ENCODE measurements at places on chromosomes 2 and 18.

DNA sequence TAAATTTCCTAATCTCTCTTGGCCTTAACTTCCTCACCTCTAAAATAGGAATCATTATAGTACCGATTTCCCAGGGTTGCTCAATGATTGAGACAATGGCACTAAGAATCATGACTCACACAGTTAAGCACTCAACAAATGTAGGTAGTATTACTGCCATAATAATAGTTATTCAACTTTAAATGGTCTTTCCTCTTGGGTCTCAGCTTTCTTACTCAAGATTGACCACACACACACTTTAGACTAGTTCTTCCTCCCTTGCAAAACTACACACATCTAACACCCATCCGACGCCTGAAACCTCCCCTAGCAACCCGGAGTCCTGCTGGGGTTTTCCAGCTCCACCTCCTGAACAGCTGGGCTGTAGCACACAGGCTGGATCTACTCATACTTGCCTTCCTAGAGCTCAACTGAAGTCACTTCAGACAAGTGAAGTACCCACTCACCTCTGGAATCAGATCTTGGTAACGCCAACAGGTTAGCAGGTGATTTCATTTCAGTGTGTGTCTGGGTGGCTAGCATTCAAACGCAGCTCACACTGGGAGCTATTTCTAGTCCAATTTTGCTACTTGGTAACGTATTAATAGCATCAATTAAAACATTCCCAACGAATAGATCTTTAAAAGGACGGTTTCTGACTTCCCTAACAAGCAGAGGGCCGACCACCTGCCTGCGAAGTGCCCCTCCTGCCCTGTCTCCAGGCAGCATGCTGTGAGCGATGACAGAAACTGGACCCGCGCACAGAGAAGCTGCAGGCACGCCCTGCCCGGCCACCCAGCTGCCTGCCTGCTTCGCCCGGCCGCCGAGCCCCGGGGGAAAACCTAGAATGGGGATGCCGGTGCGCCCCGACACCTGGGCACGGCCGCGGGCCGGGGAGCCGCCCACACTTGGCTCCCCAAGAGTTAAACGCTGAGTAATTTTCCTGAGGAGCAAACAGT lies 1.1 kb downstream of the UXS1 start:
- peak; percentile 64 for DNase-seq

GRCh38 chr2:25617948-25618646 lies 55.3 kb downstream of the DTNB start:
- peak; percentile 29 for DNase-seq

DNA sequence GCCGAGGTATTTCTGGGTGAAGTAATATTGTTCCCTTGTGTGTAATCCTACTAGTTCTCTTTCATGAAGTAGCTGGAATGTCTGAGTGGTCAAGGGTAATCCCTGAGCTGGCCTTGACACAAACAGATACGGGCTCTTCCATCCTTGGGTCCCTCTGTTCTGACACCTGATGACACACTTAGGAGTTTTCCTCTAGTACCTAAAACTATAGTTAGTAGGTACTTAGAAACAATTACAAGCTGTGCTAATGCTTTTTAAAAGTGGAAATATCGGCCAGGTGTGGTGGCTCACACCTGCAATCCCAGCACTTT lies 59.2 kb upstream of the IL1R1 start:
- DNase-seq = no peak

DNA sequence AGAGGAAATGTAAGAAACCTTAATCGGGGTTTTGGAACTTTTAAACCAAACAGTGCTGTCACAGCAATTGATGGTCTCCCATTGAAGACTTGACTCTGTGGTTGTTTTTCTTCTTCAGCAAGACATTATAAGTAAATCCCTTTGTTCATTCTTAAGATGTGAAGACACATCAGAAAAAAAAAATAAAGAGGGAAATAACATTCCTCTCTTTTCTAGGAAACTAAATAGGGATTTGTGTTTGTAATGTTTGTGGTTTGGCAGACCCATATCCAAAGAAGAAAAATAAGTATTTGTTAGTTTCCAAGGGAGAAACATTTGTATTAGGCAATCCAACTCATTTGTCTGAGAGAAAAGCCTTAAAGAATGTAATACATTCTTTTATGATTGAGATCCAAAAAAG lies 359.9 kb downstream of the DSC3 start:
- no peak for DNase-seq

DNA sequence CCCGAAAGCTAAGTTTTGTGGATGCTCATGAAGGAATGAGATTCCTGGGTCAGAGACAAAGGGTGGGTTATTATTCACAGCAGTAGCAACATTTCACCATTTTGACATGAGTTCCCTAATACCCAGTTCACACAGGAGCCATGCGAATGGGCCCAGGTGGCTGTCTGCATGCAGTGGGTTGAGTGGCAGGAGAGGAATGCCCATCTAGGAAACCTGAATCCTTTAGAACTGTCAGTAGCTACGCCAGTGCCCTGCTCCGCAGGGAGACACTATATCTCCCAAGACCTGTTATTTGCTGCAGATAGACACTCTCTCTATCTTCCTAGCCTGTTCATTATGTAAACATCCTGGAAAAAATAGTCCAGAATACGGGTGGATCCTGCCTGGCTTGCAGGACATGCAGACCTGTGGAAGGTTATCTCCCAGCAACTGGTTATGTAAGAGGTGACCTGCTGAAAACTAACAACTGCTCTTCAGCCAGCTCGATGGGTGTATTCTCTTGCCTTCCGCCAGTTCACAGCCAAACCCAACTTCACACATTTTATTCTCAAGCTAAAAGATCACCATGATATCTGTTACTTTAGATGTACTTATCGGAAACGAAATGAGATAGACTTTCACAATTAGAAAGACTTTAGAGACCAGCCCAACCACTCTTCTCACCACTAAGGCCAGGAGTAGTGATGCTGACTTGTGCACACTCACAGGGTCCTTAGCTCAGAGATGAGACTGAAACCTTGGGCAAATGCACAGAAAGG lies 59.1 kb downstream of the MBP start:
- no peak for DNase-seq

- peak; percentile 24 for DNase-seq
Measured at GRCh38 chr2:228180181-228181097, 1.0 kb downstream of the SPHKAP start.

DNA sequence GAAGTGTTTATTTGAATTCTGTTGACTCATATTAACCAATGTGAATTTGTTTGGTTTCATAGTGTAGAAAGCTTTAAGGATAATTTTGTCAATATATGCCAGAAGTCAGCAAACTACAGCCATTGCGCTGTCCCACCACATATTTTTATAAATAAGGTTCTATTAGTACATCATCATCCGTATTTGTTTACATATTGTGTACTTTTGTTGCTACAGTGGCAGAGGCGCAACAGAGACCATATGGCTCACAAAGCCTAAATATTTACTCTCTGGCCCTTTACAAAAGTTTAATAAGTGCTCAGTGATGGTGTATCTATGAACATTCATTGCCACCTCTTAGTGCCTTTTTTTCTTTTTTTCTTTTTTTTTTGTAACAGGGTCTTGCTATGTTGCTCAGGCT lies 6.4 kb downstream of the ERLEC1 start:
- DNase-seq = no peak

DNA sequence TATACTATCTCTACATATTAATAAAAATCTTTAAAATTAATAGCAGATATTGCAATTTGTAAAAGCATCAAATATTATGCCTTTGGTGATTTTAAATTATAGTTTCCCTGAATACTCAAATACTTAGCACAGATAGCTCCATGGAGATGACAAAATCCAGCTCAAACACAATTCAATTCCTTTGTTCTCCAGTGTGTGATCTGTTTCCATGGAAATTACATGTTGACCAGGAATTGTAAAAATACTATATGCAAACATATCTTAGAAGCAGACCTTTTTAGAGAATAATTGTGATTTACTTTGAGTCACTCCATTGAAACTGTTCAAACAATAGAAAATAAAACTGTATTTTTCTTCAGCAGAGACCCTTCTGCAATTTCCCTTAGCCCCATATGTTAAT lies 68.3 kb downstream of the FAM161A start:
- no peak for DNase-seq

- DNase-seq = no peak
Measured at GRCh38 chr2:92073815-92074548, 2797.2 kb upstream of the TEKT4 start.

DNA sequence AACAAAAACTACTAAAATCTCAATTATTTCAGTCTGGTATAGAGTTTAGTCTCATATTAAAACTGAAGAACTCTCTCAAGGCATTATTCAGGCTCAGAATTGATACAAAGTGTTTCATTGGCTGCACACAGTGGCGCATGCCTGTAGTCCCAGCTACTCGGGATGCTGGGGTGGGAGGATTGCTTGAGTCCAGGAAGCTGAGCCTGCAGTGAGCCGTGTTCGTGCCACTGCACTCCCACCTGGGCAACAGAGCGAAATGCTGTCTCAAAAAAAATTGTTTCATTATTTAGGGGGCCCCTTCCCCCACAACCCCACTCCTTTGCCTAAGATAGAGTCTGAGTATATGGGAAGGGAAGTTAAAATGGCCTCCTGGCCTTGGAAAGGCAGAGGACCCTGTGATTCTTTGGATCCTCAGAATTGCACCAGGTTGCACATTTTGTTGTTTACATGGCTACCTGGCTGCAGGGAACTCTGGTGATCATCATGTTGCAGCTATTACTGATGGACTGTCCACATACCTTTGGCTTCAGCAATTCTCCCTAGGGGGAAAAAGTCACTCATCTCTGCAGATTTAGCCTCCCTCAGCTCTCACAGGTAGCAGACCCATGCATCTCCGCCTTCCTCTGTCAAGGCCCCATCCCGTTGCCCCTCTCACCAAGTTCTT lies 19.2 kb upstream of the CYRIA start:
- DNase-seq = no peak

DNA sequence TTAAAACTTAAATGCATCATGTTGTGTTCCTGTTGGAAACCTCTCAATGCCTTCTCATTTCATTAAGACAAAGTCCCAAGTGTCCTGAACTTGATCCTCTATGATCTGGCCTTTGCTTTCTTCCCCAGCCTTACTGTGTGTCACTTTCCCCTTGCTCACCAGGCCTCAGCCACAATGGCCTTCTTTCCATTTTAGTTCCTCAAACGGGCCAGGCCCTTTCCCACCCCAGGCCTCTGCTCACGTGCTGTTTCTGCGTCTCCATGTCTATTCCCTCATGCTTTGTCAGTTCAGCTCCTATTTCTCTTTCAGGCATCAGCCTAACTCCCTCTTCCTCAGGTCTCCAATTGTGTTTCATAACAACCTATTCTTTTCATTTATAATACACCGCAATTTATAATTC lies 19.5 kb downstream of the CXCR4 start:
- no peak for DNase-seq

- DNase-seq = no peak
Measured at GRCh38 chr18:29892960-29893558, 1149.5 kb downstream of the DSC3 start.

GRCh38 chr18:25817546-25818237 lies 272.7 kb downstream of the SS18 start:
- no peak for DNase-seq

- DNase-seq = no peak
Measured at GRCh38 chr2:9824956-9825720, 18.1 kb upstream of the TAF1B start.

DNA sequence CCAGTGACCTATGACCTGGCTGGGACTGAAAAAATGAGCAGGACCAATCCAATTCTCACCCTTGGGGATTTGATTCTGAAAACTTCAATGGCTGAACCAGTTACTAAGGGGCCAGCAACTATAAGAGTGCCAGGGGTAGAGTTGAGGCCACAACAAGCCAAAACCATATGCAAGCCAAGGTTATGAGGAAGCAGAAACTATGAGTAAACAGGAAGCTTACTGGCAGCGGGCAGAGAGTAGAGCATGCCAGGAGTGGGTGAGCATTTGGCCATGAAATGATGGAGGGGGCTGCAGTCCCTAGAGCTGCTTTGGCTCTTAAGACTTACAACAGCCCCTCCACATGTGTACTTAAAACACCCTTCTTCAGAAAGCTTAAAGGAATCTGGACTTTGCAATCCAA lies 82.4 kb downstream of the RBMS1 start:
- no peak for DNase-seq

DNA sequence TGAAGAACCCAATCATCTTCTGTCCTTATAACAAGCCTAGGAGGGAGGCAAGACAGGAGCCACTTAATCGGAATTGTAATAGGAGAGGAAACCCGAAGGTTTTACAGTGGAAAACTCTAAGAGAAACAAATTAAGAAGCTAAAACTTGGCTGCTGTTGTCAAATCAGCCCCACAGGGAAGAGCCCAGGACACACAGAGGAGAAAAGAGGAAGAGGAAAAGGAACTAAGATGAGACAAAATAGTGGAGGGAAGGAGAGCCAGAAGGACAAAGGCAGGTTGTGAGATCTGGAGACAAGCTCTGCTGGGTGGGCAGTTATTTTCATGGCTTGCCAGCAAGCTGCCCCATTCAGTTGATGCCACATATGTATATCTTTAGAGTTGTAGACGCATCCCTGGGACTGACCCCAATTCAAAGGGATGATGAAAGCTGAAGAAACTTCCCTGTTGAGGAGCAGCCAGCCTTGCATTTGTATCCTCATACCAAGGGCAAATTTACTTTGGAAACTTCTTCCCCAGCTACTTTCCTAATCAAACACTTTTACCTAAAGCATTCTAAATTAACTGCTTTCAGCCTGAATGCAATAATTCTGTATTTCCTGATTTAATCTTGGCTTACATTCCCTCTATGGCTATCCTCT lies 499.8 kb upstream of the MEIS1 start:
- no peak for DNase-seq

GRCh38 chr2:8430628-8431027 lies 251.2 kb upstream of the ID2 start:
- DNase-seq = no peak

GRCh38 chr2:223019987-223020717 lies 31.8 kb upstream of the KCNE4 start:
- DNase-seq = no peak

DNA sequence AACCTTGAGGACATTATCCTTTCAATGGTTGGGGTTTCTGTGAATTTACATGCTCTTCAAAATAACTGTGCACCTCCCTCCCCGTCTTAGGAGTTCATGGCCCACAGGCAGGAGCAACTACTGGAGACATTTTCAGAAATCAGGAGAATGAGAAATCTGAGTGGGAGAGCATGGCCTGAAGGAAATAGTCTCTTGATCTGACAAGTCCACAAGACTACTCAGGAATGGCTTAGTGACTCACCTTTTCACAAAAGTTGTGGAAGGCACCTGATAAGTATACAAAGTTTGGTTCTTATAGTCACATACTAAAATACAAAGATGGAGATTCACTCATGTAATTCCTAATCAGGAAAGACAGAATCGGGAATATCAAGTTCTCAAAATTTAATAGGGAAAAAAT lies 83.6 kb upstream of the NCKAP5 start:
- no peak for DNase-seq

GRCh38 chr2:74368499-74368898 lies 11.6 kb downstream of the DCTN1 start:
- no peak for DNase-seq

DNA sequence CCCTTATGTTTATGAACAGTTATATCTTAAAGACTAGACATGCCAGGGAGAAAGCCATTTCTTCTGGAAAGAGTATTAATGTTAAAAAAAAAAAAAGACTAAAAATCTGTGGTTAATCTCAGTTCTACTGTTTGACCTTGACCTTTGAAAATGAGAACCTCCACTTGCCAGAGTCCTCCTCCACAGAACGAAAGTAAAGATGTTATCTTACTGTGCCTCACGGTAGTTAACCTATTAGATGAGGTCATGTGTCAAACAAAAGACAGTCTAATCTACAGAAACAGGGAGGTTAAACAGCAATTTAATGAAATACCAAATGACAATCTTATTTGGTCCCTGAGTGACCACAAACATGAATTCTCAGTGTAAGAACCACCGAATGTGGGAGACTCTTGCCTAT lies 51.2 kb downstream of the SLC14A2 start:
- no peak for DNase-seq
